ENCODE measurements at places on chromosomes 11 and 22. TPM values are rescaled to one million over a fixed set of nuclear protein-coding genes. Genes with fewer than 3 reads are reported as not detected.
A peak's percentile ranks its signal among the peaks of the same experiment; 100 is the strongest.

DNA sequence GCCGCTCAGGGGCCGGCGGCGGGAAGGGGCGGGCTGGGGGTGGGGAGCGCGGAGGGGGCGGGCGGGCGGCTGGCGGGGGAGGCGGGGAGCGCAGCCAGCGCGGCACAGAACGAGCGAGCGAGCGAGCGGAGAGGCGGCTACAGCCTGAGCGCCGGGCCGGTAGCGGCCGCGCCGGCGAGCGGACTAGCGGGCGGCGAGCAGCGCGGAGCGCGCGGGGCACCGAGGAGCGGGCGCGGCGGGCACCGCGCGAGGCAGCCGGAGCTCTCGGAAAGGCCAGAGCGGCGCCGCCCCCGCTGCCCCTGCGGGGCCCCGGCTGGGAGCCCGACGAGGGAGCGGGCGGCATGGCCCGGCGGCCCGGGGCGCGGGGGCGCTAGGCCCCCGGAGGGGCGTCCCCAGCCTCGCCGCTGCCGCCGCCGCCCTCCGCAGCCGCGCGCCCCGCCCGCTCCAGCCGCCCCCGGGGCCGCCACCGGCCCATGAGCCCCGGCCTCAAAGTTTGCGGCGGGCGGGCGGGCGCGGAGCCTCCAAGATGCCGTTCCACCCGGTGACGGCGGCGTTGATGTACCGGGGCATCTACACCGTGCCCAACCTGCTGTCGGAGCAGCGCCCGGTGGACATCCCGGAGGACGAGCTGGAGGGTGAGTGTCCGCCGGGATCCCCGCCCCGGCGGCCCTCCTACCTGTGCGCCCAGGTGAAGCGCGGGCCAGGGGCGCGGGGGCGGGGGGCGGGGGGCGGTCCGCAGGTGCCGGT is at the start of gene CABP7:
CABP7 (plus strand) TSS at position 105 of the 747 bp plus-strand sequence; CDS start at position 527, 422 bp downstream.
- no peak for DNase-seq

GRCh38 chr22:35016909-35017308 is 49.0 kb upstream of the ISX start:
- no peak for DNase-seq

GRCh38 chr11:85652786-85653447 is 5.2 kb downstream of the TMEM126A start:
- DNase-seq: no peak

Gene IRAG1
- 4.2 TPM for polyA plus RNA-seq

- DNase-seq: no peak
Measured at GRCh38 chr22:32967386-32968101, 90.6 kb downstream of the SYN3 start.

GRCh38 chr22:17764036-17764435 is 10.2 kb downstream of the BID start:
- DNase-seq: no peak

DNA sequence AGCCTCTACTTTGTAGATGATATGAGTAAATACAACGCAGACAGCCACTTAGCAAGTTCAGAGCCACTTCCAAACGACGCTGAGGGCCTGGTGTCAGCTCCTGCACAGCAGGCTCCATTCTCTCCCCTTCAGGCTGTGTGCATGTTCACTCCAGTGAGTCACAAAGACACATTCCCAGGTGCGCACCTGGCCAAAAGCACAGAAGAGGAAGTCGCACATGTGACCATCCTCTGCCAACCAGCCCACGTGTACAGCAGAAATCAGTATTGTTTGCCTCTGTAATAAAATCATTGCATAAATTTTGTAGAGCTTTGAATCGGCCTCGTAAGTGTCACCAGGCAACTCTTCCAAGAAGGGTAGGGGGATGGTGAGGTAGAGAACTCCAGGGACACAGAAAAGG is 19.5 kb upstream of the TPH1 start:
- DNase-seq: no peak

Gene MUC15
- not detected for polyA plus RNA-seq

Gene VPREB1
- polyA plus RNA-seq: not detected

- no peak for DNase-seq
Measured at GRCh38 chr11:115530752-115531151, 26.5 kb upstream of the CADM1 start.

DNA sequence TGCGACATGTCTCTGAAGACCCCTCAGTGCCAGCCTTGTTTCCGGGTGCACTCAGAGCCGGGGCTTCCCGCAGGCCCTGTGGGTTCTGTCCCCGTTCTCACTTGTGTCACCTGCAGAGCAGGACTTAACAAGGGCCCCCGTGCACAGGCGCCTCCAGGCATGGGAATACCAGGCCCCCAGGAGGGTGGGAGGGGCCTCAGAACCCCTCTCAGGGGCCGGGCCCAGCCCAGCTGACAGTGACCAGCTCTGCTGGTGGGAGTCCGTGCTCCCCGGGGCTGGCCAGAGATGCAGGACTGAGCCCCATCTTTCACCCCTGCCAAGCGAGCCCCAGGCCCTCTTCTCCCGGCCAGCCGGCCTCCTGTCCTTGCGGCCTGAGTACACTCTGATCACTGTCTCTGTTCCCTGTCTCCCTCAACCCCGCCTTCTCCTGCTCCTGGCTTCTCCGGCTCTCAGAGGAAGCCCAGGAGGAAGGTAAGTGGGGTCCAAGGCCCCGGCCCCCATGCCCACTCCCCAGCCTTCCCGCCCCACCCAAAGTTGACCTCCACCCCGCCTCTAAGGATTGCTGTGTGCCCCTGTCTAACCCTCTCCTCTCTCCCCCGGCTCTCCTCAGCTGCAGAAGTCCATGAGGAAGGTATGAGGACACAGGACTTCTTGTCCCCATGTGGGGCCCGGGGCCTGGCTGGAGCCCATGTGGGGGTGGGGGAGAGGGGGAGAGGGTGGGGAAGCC is 5.3 kb downstream of the TNNT3 start:
- no peak for DNase-seq

GRCh38 chr11:15602785-15603567 is 488.3 kb downstream of the INSC start:
- DNase-seq: peak; percentile 63

Gene HPS5
- 5.5 TPM for polyA plus RNA-seq

GRCh38 chr11:45334410-45334809 is 48.3 kb upstream of the SYT13 start:
- no peak for DNase-seq

Gene C1QTNF5
- polyA plus RNA-seq: 35.7 TPM

- no peak for DNase-seq
Measured at GRCh38 chr22:30453731-30454510, 17.9 kb downstream of the SEC14L3 start.

- no peak for DNase-seq
Measured at GRCh38 chr22:34943830-34944229, 122.1 kb upstream of the ISX start.

Gene BRSK2
- polyA plus RNA-seq: 0.68 TPM

GRCh38 chr11:44571871-44572270 is 6.4 kb downstream of the CD82 start:
- no peak for DNase-seq

Gene KLHL35
- 0.29 TPM for polyA plus RNA-seq

DNA sequence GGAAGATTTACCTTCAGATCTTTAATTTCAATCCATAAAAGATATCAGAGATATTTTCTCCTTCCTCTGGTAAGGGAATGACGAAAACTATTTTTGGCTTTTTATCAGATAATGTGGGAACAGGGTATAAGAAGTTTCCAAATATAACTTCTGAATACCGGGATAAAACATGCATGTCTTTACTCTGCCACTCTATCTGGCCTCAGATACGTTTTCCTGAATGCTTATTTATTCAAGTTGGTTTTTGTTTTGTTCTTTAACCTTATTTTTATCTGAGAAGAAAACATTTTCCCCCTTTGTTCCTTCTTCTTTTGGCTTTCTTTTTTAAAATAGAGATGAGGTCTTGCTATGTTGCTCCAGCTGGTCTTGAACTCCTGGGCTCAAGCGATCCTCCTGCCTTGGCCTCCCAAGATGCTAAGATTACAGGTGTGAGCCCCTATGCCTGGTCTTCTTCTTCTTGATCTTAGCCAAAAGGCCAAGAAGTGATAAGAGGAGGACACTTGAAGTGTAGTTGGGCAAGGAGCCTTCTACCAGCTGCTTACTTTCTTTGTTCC is 1.5 kb downstream of the SERPIND1 start:
- no peak for DNase-seq

DNA sequence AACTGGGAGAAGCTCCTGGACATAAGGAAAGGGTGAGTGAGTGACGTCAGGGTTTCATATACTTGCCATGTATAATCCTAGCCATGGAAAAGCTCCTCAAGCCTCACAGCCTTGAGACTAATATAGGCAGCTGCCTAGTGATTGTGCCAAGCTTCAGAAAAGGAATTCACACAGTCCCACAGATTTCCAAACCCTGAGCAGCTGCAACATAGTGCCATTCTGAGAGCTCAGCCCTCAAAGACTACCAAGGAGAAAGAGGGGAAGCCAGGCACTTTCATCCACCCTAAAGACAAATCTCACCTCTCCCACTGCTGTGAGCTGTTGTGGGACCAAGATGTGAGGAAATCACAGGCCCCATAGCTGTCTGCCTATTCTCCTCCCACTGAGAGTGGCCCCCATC is 707.9 kb upstream of the ANO5 start:
- no peak for DNase-seq

GRCh38 chr11:47411884-47412746 is 3.7 kb downstream of the SLC39A13 start:
- no peak for DNase-seq

DNA sequence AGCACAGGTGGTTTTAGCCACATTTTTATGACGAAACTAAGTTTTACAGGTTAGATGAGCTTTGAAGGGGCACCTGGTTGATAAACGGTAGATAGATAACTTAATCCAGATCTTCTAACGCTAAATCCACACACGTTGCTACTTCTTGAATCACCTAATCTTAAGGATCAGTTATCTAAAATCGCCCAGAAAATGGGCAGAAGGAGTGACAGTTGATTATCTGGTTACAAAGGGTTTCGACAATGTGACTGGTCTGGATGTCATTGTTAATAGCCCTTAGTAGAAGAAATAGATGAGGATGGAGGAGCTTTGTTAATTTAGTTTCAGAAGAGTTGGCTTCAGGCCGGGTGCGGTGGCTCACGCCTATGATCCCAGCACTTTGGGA is 43.7 kb downstream of the SCGB1A1 start:
- DNase-seq: no peak

Gene ACTN3
- not detected for polyA plus RNA-seq

DNA sequence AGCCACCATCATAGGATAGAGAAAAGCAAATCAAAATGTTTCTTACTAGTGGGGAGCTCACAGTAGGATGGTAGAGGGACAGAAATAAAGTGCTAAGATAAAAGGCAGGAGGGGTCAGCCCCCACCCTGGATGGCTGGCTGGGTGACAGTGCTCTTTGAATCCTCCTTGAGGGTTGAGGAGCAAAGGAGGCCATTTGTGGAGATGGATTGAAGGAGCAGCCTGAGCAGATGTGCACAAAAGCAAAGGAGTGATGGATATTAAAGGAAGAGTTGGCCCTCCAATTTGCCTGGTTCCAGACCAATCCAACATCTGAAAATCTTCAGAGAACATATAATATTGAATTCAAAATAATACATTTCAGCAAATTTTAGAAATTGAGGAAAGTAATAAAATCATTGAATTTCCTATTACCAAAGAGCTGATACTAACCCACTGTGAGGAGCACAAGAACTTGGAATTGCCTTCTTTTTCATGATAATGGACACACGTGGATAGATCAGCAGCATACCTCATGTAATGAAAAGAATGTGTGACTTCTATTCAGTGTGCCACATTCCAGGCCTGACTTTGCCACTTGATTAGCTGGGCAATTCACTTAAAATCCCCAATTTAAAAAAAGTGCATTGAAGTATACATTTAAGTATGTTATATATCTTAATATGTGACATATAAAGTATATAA is 287.0 kb downstream of the FAT3 start:
- no peak for DNase-seq

Gene ANGPTL5
- polyA plus RNA-seq: 0.95 TPM

- no peak for DNase-seq
Measured at GRCh38 chr11:10653261-10653660, 40.3 kb downstream of the IRAG1 start.

Gene DDTL
- polyA plus RNA-seq: 4.9 TPM

Gene TCN1
- 0.32 TPM for polyA plus RNA-seq

Gene MYOD1
- polyA plus RNA-seq: not detected

DNA sequence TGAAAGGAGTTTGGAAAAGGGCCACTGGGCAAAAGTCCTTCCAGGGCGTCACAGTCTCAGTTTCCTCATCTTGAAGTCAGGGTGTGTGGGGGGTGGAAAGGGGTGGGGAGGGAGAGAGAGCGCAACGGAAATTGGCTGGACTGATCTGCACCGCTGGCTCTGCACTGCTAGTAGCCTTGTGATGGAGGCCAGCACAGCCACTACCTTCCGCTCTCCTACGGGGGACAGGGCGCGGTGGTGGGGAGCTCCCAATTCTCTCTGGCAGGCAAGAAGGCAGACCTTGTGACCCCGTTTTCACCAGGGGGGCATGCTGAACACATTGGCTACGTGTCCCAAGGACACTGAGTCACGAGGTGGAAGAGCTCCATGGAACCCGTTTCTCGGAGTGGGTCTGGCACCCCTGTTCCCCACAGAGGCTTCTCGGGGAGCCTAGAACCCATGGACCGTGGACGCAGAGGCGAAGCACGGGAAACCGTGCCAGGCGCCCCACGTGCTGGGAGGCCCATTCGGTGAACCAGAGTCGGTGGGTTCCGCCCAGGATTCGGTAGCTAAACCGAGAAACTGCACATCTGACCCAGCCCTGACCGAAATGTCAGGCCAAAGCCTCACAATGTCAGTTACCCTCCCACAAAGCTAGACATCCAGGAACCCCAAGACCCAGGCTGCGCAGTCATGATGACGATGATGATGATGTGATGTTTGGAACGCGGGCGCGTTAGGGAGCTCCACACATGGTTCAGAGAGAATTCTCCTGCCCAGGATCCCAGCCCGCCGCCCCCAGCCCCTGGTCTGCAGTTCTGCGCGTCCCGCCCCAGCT is 28.3 kb upstream of the WNT11 start:
- DNase-seq: peak; percentile 61

Gene KCNK4
- polyA plus RNA-seq: not detected

Gene KRTAP5-10
- polyA plus RNA-seq: not detected

DNA sequence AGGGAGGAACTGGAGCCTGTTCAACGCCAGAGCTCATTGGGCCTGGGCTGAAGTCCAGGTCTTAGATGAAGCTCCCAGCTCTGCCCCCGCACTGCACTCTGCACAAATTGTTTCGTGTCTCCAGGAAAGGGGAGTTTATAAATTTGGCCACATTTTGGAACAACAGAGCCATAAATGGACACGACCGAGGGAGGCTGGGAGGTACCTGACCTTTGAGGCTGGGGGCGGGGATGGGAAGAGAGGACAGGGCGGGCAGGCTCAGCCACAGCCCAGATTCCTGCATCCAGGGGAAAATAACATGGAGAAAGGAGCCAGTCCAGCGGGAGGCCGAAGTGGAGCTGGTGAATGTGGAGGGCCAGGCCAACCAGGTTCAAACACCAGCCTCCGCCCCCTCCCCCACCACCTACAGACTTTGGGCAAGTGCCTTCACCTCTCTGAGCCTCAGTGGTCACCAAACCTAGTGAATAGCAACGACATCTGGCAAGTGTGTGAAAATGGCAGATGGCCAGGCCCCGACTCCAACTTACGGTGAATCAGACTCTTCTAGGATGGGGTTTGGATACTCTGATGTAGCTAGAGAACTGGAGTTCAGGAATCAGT is 36.8 kb upstream of the SMTN start:
- peak; percentile 77 for DNase-seq

- DNase-seq: no peak
Measured at GRCh38 chr11:28071305-28071704, 36.7 kb downstream of the KIF18A start.

GRCh38 chr11:86511086-86511551 is 136.4 kb downstream of the CCDC81 start:
- no peak for DNase-seq
